ENCODE measurements at places on chromosomes 11 and 22. TPM values are rescaled to one million over a fixed set of nuclear protein-coding genes. Genes with fewer than 3 reads are reported as not detected.

The KREMEN1 gene
- total RNA-seq = not detected

The OR8H3 gene
- total RNA-seq = not detected

DNA sequence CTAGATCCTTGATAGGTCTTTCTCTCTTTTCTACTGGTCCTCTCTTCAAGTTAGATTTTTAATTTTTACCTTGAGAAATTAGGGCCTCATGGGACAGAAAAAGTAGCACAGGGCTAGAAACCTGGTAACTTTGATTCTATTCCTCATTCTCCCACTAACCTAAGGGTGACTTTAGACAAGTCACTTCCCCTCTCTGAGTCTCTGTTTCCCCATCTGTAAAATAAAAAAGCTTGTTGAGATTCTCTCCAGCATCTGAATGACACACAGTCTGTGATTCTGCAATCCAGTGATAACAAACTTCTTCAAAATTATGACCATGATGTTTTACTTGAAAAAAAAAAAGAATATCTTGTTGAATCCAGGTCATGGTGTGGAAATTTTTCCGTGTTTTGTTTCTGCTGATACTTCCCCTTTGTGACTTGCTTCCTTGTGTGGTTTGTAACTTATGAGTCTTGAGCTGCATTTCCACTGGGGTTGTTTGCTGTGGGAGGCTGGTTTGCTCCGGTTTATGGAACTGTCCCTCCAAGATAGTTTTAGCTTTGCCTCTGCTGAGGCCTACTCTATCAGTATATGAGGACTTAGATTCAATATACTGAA lies 9.8 kb upstream of the MPEG1 start:
- H3K36me3 ChIP-seq = no peaks in the 10 kb centered on the region
- no peak overlapping the region for H3K4me3 ChIP-seq
- H3K27ac ChIP-seq = no peak overlapping the region
- DNase-seq = no peak
- no peaks in the 10 kb centered on the region for H3K27me3 ChIP-seq

GRCh38 chr11:104682206-104682605 lies 216.1 kb downstream of the CASP12 start:
- no peaks in the 10 kb centered on the region for H3K36me3 ChIP-seq
- no peak for DNase-seq
- H3K27ac ChIP-seq = no peak overlapping the region
- H3K4me1 ChIP-seq = no peaks in the 10 kb centered on the region
- H3K4me3 ChIP-seq = no peak overlapping the region

DNA sequence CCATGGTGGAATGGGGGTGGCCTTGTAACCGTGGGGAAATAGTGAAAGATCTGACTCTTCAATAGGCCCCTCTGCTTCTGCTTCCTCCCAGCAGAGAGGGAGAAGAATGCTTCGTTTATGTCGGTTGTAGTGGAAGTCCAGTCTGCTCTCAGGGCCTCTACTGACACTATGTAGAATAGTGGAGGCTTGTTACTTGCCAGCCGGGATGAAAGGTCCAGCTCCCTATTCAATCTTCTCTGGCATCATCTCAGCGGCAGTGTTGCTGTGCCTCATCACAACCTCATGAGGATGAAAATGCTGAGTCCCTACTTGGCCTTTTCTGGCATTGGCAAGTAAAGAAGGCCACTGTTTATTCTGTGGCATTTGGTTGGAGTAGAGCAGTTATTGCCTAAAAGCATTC lies 820.9 kb upstream of the TENM4 start:
- no peaks in the 10 kb centered on the region for H3K4me1 ChIP-seq
- no peaks in the 10 kb centered on the region for H3K36me3 ChIP-seq
- H3K27me3 ChIP-seq = no peaks in the 10 kb centered on the region
- no peak for DNase-seq
- H3K4me3 ChIP-seq = no peak overlapping the region

- no peaks in the 10 kb centered on the region for H3K27me3 ChIP-seq
- no peaks in the 10 kb centered on the region for H3K4me1 ChIP-seq
- H3K4me3 ChIP-seq = no peak overlapping the region
- H3K27ac ChIP-seq = no peak overlapping the region
- no peaks in the 10 kb centered on the region for H3K36me3 ChIP-seq
Measured at GRCh38 chr22:25167834-25168601, 31.6 kb upstream of the CRYBB3 start.

The ALKBH3 gene
- 16.7 TPM for total RNA-seq

The NPAS4 gene
- not detected for total RNA-seq

The OR4D5 gene
- not detected for total RNA-seq

The MMP12 gene
- not detected for total RNA-seq

The C11orf86 gene
- not detected for total RNA-seq

GRCh38 chr11:68652683-68653156 lies 31.6 kb upstream of the GAL start:
- H3K27me3 ChIP-seq = no peaks in the 10 kb centered on the region
- no peaks in the 10 kb centered on the region for H3K4me1 ChIP-seq
- no peak for DNase-seq
- no peak overlapping the region for H3K27ac ChIP-seq

DNA sequence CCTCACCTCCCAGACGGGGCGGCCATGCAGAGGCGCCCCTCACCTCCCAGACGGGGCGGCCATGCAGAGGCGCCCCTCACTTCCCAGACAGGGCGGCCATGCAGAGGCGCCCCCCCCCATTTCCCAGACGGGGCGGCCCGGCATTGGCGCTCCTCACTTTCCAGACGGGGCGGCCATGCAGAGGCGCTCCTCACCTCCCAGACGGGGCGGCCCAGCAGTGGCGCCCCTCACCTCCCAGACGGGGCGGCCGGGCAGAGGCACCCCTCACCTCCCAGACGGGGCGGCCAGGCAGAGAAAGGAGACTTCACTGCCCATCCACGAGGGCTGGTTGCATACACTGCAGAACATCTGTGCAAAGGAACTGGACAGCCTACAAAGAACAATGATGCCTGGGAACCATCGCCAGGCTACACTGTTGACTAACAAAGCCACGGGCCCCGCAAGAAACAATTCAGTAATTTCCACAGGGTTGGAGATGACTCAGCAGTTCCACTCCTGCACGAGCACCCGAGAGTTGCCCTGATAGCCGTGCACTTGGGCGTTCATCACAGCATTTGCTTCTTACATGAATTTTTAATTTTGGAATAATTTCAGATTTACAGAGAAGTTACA lies 58.7 kb downstream of the CTTN start:
- H3K27ac ChIP-seq = no peak overlapping the region
- H3K27me3 ChIP-seq = peaks cover 10% of the 10 kb centered on the region
- H3K4me3 ChIP-seq = no peak overlapping the region

DNA sequence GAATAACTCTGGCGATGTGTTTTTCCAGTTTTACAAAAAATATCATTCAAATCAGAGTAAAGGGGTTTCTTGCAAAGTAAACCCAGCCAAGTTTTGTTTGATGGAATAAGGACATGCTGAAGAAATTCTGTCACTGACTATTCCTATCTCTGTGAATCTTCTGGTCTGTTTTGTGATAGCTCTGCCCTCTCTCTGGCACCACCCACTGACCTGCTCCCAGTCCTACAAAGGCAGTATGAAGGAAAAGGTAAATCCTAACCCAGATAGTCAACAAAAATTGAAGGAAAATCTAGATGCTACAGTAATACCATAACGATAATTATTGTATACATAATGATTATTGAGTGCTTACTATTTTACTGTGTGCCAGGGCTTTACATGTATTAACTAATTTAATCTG lies 76.3 kb upstream of the TP53AIP1 start:
- peaks cover 2% of the 10 kb centered on the region for H3K4me1 ChIP-seq
- no peaks in the 10 kb centered on the region for H3K36me3 ChIP-seq
- DNase-seq = no peak
- H3K27ac ChIP-seq = no peak overlapping the region
- no peaks in the 10 kb centered on the region for H3K27me3 ChIP-seq
- H3K4me3 ChIP-seq = no peak overlapping the region

- no peak overlapping the region for H3K4me3 ChIP-seq
- no peaks in the 10 kb centered on the region for H3K27me3 ChIP-seq
- H3K27ac ChIP-seq = no peak overlapping the region
Measured at GRCh38 chr22:25334162-25334490, 114.7 kb downstream of the CRYBB2 start.

- H3K4me1 ChIP-seq = peaks cover 7% of the 10 kb centered on the region
- DNase-seq = no peak
- no peak overlapping the region for H3K27ac ChIP-seq
Measured at GRCh38 chr11:44702889-44703288, 23.9 kb upstream of the TSPAN18 start.

The KCNK7 gene
- total RNA-seq = 4.9 TPM

The C11orf65 gene
- total RNA-seq = 0.75 TPM

The CALCB gene
- total RNA-seq = 0.30 TPM

The SLC22A25 gene
- total RNA-seq = not detected

DNA sequence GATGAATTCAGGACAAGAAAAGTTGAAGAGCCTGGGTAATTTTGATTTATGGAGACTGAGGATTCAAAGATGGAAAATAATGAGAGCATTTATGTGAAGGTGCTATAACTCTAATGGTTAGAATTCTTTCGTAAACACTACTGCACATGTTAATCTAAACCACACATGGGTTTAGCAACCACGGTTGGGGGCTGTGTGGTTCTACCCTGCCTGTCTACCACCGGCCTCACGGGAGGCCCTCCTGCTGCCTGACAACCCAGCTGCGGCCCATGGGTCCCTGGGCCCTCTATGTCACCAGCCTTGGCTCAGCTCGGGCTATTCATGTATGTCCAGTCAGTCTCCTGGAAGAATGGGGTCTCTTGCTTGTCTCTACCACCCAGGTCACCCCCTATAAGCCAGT lies 68.5 kb upstream of the ARFGAP3 start:
- H3K27me3 ChIP-seq = no peaks in the 10 kb centered on the region
- peaks cover 2% of the 10 kb centered on the region for H3K36me3 ChIP-seq
- no peak for DNase-seq
- no peak overlapping the region for H3K4me3 ChIP-seq
- no peak overlapping the region for H3K27ac ChIP-seq

GRCh38 chr11:73454987-73455386 lies 78.8 kb downstream of the RELT start:
- no peak overlapping the region for H3K27ac ChIP-seq
- no peak overlapping the region for H3K4me3 ChIP-seq
- H3K4me1 ChIP-seq = no peaks in the 10 kb centered on the region
- no peak for DNase-seq

The PAMR1 gene
- total RNA-seq = not detected

DNA sequence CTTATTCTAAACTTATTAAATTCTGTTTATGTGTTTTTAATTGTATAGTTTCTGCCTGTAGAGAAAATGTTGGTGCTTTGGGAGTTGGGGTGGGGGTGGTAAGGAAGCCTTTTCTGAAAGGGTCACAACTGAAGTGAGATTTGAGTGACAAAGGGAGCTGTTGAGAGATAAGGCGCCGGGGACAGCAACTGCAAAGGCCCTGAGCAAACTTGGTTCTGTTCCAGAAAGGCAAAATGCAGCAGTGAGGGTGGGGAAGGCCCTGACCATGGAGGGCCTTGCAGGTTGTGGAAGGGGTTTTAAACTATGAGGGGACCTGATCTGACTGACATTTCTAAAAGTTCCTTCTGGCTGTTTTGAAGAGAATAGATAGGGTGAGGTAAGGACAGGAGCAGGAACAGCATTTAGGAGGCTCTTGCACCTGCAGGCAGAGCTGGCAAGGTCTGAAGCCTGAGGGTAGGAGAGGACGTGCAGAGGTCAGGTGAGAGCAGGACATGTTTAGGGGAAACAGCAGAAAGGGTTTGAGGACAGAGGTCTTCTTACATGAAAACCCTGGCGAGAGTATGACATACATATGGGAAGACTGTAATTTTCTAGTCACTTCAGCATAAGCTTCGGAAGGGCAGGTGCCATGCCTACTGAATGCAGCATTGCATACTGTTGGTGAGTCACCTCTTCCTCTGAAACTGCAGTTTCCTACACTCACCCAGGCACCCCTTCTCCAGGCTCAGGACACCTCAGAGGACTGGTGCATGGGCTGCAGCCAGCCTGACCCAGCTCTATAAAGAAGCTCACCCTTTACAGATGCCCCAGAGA lies 190.7 kb downstream of the SNX19 start:
- no peaks in the 10 kb centered on the region for H3K4me1 ChIP-seq
- H3K27ac ChIP-seq = no peak overlapping the region
- H3K27me3 ChIP-seq = peaks cover 4% of the 10 kb centered on the region
- no peak overlapping the region for H3K4me3 ChIP-seq
- DNase-seq = no peak
- H3K36me3 ChIP-seq = no peaks in the 10 kb centered on the region

The MDK gene
- 5.5 TPM for total RNA-seq

DNA sequence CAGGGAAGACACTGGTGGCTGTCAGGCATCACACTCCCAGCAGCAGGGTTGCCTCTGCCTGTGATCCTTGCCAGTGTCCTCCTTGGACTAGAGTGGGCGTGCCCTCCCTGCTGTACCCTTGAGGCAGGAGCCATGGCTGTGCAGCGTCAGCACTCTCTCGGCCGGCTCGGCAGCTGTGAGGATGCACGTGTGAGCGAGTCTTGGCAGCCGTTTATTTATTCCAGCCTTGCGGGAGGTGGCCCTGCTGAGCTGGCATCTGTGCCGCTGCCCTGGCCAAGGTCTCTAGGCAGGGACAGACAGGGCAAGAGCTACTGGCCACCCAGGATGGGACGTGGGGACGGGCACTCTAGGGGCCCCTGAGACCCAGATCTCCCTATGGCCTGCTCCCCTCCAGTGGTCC lies 33.9 kb downstream of the TSPAN4 start:
- peaks cover 8% of the 10 kb centered on the region for H3K36me3 ChIP-seq
- DNase-seq = no peak
- H3K27me3 ChIP-seq = no peaks in the 10 kb centered on the region
- no peak overlapping the region for H3K4me3 ChIP-seq
- no peaks in the 10 kb centered on the region for H3K4me1 ChIP-seq

The CEP126 gene
- total RNA-seq = 1.2 TPM

DNA sequence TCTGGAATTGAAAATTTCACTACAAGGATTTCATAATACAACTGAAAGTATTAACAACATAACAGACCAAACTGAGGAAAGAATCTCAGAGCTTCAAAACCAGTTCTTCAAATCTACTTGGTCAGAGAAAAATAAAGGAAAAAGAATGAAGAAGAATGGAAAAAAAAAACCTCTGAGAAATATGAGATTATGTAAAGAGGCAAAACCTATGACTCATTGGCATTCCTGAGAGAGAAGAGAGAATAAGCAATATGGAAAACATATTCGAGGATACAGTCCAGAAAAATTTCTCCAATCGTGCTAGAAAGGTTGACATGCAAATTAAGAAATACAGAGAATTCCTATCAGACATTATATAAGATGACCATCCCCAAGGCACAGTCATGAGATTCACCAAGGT lies 23.4 kb upstream of the GPR83 start:
- no peak overlapping the region for H3K4me3 ChIP-seq
- no peak overlapping the region for H3K27ac ChIP-seq
- H3K36me3 ChIP-seq = peaks cover 56% of the 10 kb centered on the region
- no peaks in the 10 kb centered on the region for H3K27me3 ChIP-seq
- H3K4me1 ChIP-seq = no peaks in the 10 kb centered on the region
- no peak for DNase-seq
